Dermis blood vessel endothelial cell (primary cell): ENCODE measurements at places on chromosomes 12 and 14. TPM values are rescaled to one million over a fixed set of nuclear protein-coding genes. Genes with fewer than 3 reads are reported as not detected.

Gene MANSC4
- total RNA-seq, result not detected in 2 replicates

DNA sequence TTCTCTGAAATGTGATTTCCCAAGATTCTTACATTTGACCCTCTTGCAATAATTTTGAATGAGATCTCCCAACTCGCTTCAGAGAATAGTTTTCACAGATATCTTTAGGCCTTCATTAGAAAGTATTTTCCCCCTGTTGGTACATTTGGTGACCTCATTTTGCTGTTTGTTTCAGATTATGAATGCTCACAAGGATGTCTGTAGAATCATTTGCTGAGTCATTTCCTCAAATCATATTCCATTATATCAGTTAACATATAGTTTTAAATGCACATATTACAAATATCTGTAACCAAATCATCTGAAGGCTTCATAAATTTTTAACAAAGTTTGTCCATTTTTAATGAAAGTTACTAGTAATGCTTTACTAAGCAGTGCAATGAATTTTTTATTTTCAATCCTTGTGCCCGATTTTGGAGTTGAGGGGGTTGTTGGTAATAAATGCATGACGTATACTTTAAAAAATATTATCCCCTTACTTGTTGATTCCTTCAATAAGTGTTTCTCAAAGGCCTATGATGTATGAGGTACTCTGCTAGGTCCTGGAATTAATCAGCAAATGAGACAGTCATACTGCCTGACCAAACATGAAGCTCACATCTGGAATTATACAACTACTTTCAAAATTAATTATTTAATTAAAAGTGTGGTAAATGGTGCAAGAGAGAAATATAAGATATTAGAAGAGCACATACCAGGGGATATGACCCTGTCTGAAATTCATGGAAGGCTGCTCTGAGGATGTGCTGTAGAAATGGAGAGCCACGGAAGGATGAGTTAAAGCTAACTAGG lies 126.9 kb upstream of the RAP1B start:
- DNase-seq, result peak; percentile 68

- DNase-seq, result no peak
These were observed 14.6 kb upstream of the ARID4A start for GRCh38 chr14:58283730-58284129.

- peak; percentile 82 for DNase-seq
These were observed 56.4 kb upstream of the ATP2A2 start for GRCh38 chr12:110224379-110225304.

Gene RND1
- total RNA-seq, result 3.4 and 10.9 TPM in 2 replicates

DNA sequence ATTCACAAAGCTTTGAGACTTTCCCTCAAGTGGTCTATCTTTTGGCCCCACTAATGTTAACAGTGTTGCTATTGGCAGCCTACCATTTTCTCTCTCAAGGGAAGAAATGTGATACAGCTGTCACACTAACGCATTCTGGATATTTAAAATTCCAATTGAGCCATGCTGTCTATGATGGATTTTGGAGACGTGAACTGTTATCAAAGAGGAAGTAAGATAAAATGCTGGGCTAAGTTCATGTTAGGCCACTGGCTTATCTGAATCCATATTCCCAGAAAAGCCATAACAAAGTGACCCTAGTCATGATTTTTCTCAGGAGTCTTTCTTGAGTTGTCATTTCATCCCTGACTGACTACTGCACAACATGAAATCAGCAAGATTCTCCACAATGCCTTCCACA lies 200.2 kb downstream of the PHLDA1 start:
- DNase-seq, result no peak

DNA sequence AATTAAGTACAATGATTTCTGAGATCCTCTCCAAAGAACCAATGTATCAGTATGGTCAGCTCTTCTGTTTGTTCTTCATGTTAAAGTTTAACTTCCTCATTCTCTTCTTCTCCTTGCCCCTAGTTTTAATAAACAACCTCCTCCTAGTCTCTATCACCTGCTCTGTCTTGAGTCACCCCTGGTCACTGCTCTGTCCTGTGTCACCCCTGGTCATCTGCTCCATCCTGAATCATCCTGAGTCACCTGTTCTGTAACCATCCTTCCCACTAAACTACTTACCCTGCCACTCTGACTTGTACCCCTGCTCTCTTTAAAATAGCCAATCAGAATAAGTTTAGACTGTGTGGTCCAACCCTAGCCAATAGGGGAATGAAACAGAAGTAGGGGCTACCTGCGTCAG lies 100.5 kb downstream of the ALG10B start:
- no peak for DNase-seq
